ENCODE measurements at places on chromosomes 4 and X. TPM values are rescaled to one million over a fixed set of nuclear protein-coding genes. Genes with fewer than 3 reads are reported as not detected.
A peak's percentile ranks its signal among the peaks of the same experiment; 100 is the strongest.

Gene TLR6
- 4.0 TPM for polyA plus RNA-seq

Gene PABPC1L2B
- not detected for polyA plus RNA-seq

Gene PLAC1
- polyA plus RNA-seq, result not detected

Gene ADH6
- not detected for polyA plus RNA-seq

Gene GABRG1
- polyA plus RNA-seq, result not detected

Gene PRDM5
- polyA plus RNA-seq, result not detected

Gene ASB11
- polyA plus RNA-seq, result not detected

Gene MAGEB17
- not detected for polyA plus RNA-seq

Gene SGMS2
- polyA plus RNA-seq, result not detected

Gene SPATA18
- 1.6 TPM for polyA plus RNA-seq

Gene GLRA3
- 0.04 TPM for polyA plus RNA-seq

GRCh38 chr4:168028970-168029597, 63.3 kb upstream of the ANXA10 start:
- no peak for DNase-seq

DNA sequence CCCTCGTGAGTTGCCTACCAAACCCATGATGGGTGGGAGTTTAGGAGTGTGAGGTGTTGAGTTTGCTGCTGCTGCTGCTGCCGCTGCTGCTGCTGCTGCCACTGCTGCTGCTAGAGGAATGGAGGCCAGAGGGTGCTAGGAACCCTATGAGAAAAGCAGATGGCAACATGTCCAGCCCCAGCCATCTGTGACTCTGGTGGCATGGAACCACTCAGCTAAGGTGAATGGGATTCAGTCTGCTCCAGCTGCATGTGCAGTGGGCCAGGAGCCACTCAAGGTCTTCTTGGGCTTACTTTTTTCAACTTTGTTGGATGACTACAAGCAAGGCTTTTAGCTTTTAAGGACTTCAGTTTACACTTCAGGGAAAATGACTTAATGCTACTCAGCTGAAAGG, 103.8 kb downstream of the RTL5 start:
- DNase-seq, result no peak

- DNase-seq, result no peak
Measured at GRCh38 chr4:36568575-36568974, 287.2 kb downstream of the DTHD1 start.

GRCh38 chr4:44701037-44701436, 22.8 kb downstream of the GUF1 start:
- DNase-seq, result no peak

DNA sequence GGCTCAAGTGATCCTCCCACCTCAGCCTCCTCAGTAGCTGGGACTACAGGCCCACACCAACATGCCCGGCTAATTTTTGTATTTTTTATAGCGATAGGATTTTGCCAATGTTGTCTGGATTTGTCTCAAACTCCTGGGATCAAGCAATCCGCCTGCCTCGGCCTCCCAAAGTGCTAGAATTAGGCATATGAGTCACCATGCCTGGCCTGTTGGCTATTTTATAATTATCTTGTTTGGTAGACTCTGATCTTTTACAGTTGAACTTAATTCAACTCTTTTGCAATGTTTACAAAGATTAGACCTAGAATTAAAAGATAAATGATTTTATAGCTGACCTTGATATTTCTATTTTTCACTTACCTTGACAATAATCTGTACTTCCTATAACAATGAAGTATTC, 18.0 kb downstream of the DCK start:
- no peak for DNase-seq

DNA sequence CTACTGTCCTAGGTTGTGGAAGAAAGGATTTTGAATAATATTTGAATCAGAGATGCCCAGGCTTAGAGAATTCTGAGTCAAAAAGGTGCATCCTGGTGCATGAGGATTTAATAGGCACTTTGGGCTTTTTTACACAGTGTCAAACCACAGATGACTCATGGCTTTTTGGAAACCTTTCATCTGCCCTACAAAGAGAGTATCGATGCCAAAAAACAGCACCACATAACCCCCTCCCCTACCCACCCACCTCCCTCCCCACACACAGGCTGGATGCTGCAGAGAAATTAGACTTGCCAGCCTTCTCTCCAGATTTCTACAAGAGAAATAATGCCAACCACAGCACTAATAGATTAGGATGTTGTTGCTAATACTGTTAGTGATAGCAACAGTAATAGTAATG, 779.3 kb downstream of the NLGN4X start:
- DNase-seq, result no peak

GRCh38 chr4:183130328-183131155, 31.5 kb downstream of the WWC2 start:
- no peak for DNase-seq

DNA sequence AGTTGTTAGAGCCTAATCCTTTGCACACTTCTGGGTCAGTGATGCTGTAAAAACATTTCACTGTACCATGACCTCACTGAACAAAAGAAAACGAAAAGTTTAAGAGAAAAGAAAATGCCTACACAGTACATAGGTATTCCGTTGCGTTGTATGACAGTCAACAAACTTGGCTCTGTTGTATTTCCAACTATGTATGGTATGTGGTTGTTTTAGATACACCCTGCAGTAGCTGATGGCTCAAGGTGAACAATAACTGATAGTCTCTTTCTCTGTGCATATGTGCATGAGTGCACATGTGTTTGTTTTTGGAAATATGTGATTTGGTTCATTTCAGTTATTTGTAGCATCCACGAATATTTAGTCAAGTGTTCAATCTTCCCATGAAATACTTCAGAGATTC, 176.0 kb downstream of the BMPR1B start:
- no peak for DNase-seq

GRCh38 chr4:30837131-30837539, 117.0 kb downstream of the PCDH7 start:
- DNase-seq, result no peak

DNA sequence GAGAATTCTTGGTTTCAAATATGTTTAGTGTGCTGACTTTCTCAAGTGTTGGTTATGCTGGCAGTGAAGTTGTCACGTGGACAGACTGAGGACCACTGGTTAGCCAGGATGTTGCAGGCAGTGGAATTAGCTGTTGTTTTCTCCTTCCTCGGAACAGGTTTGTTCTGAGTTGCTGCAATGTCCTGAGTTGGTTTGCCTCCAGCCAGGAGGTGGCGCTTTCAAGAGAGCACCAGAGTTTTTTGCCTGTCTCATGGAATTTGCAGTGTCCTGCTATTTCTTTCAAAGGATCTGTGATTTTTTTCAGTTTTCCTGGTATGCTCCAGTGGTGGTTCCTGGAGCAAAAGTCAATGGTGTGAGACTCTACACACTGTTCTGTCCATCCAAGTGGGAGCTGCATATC, 158.1 kb upstream of the CXorf66 start:
- DNase-seq, result no peak

- no peak for DNase-seq
Measured at GRCh38 chrX:17608888-17609287, 128.4 kb upstream of the SCML1 start.

DNA sequence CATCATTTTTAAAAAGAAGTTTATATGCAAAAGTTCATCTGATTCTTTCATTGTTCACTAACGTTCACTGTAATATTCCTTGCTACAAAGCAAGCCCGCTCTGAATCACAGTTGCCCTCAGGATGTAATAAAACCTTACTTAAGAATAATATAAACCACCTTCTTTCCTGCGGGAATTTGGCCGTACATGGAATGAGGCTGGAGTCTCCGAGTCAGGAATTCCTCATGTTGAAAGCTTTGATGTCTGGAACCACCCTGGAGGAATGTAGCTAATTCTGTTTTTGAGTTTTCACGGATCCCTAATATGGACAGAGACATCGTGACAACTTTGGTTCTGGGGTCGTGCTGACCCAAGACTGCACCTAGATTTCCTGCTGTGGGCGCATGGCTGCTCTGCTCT, 58.5 kb downstream of the CRLF2 start:
- DNase-seq, result no peak

GRCh38 chrX:47191331-47191730, 2.3 kb upstream of the UBA1 start:
- peak; percentile 35 for DNase-seq

GRCh38 chr4:76556452-76556851, 121.4 kb downstream of the SHROOM3 start:
- DNase-seq, result no peak

DNA sequence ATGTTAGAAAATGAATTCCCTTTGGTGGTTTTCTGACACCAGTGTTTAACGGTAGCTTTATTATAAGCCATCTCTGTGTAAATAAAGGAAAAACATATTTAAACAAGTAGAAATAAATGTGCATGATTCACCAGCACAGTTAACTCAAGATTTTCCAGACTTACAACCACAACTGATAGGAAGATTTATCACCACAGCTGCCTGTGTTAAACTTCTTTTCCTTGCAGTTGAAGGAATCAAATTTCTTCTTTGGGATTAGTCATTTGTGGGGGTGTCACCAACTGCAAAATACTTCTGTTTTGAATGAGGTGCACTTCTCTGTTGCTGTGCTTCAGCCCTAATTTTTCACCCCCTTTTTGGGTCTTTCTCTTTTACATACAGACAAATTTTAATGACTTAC, 128.1 kb upstream of the STK26 start:
- no peak for DNase-seq

- no peak for DNase-seq
Measured at GRCh38 chrX:106698693-106699092, 27.8 kb upstream of the RNF128 start.

DNA sequence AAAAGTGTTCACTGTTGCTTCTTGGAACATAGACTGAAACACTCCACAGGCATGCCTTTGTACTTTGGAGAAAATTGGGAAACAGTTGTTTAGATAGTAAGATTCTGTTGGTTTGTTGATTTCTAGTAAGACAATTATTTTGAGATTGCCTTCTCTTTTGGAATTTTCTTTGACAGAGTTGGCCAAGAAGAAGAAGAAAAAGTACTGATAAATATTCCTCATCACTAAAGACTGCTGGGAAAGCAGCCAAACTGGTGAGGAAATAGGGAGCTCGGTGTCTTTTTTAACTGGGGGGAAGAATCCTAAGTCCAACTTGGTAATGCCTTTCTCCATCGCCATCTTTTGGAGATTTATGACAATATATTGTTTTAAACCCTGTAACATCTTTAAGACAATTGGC, 370.7 kb downstream of the GPAT3 start:
- no peak for DNase-seq

DNA sequence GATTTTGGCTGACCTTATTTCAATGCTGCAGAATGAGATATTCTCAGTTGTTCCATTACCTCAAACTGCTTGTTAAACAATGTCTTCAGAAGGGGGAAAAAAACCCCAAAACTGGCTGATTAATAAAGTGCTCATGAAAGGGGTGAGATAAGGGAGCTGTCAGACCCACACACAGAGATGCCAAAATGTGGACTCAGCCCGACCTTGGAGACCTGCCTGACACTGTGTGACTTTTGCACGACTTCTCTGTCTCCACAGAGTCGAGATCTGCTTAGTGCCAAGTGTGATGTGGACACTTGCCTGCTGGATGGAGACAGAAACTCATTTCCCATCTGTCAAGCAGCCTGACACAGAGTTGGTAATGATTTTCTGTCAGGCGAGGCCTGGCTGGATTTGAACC, 31.5 kb downstream of the REELD1 start:
- DNase-seq, result no peak

All from naive B cell (primary cell).